ENCODE measurements at places on chromosomes 13 and 19.

- no peak for DNase-seq
Observed at GRCh38 chr13:60945396-60945795, 470.3 kb downstream of the PCDH20 start.

- no peak for DNase-seq
Observed at GRCh38 chr19:1236576-1236975, 1.2 kb downstream of the CBARP start.

DNA sequence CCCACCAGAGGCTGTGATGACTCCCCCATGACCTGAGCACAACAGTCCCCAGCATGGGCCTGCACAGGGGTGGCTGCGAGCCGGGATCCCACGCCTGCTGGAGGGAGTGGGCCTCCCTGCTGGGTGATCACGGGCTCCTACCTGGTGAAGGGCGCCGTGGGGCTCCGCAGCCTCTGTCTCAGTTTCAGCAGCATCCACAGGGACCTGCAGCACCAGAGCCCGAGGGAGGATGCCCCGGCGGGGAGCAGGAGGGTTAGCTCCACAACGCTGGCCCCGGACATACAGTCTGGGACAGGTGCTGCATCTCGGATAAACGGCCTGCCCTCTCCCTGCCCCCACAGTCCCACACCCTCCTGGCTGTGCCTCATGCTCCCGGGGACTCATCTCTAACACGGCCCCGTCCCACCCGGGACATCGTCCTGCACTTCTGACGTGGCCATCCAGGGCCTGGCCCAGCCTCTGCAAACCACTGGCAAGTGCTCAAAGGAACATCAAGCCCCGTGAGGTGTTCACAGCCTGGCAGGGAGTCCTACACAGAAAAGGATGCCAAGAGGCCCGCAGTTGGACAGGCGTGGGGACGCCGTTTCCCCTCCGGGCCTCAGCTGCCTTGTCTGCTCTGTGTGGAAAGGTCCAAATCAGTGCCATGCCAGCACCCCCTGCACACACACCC lies 10.5 kb downstream of the PEX11G start:
- DNase-seq: no peak

DNA sequence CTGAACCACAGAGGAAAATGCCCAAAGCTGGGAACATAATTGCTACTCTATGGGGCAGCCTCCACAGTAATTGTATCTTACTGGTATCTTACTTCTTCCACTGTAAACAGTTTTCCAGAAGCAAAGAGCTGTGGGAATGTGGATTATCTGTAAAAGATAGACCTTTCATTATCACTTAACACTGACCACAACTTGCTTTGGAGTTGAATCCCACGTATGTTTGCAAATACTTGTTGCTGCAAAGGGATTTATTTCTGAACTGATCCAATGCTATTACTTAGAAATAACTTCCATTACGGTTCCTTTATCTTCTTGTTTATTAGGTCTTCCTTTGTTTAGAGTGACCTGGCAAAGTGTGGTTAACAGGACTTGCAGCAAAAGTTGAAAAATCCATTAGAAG lies 218.1 kb downstream of the KCTD12 start:
- DNase-seq: no peak

- peak; percentile 63 for DNase-seq
Observed at GRCh38 chr13:66657165-66657881, 572.8 kb downstream of the PCDH9 start.

GRCh38 chr13:50119591-50119990 lies 104.3 kb downstream of the KCNRG start:
- DNase-seq: no peak

DNA sequence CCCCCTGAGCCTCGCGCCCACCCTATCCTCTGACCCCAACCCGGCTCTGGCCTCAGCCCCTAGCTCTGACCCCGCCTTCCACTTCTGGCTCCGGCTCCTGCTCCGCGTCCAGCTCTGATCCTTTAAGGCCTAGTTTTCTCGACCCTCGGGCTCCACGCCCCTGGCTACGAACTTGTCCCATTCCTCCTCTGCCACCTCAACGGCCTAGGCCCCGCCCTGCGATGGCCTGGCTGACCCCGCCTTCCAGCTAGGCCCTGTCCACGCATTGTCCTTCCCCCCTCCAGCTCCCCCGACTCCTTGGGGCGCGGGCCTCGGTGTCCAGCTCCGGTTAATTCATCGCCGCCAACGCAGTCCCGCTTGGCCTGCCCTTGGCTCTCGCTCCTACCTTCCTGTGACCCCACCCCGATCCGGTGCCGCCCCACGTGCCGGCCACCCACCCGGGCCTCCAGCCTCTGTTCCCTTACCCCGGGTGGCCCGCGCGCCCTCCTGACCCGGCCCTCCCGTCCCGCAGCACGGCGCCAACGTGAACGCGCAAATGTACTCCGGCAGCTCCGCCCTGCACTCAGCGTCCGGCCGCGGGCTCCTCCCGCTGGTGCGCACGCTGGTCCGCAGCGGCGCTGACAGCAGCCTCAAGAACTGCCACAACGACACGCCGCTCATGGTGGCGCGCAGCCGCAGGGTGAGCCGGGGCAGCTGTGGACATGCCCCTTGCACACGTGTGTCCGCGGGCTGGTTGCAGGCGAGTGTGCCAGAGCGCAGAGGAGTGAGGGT lies 9.4 kb downstream of the BCL3 start:
- no peak for DNase-seq

DNA sequence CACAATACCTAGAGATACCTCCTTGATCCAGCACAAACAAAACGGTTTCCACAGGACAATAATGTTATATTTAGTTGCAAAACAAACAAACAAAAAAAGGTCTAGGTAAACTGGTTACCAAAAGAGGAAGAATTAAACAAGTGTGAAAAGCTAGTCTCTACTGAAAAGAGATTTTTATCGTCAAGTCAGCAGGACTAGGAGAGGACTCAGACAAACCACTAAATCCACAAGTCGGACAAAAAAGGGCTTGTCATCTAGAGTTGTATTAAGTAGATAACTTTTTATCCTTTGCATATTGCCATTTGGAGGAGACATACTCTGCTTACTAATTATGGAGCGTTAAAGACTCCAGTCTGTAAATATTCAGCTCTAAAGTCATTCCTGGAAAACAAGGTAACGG lies 9.9 kb upstream of the KPNA3 start:
- no peak for DNase-seq

DNA sequence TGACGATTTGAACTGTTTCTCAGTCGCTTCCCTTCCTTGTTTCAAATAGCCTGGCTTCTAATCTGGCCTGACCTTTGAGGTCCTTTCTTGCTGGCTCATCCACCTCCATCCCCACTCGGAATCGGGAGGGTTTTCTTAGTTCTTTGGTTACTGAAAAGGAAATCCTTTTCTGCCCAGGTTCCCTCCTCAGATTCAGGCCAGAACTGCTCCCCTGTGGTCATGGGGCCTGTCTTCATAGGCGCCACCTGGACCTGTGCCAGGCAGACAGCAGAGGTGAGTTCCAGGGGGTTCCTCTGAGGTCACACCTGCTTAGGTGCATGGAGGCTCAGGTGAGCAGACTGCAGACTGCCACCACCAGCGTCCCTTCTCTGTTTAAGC lies 62.4 kb downstream of the AKAP11 start:
- no peak for DNase-seq

GRCh38 chr13:28536371-28536770 lies 41.4 kb upstream of the FLT1 start:
- no peak for DNase-seq

GRCh38 chr13:58542530-58542929 lies 911.0 kb downstream of the PCDH17 start:
- no peak for DNase-seq

- no peak for DNase-seq
Observed at GRCh38 chr13:23592596-23592995, 22.4 kb downstream of the TNFRSF19 start.
